T-helper 2 cell treated with Interferon-gamma antibody and Interleukin-4, amounts not matched to agents 100 ng/mL and 5 ng/mL, for 36 hours (primary cell): ENCODE measurements at places on chromosomes 5 and 9. TPM values are rescaled to one million over a fixed set of nuclear protein-coding genes. Genes with fewer than 3 reads are reported as not detected.

PAPPA gene
- total RNA-seq: not detected in 2 replicates

SYNPO gene
- total RNA-seq: 0.02 and 0.05 TPM in 2 replicates

PCBD2 gene
- total RNA-seq: 16.1 and 16.8 TPM in 2 replicates

UNC5A gene
- total RNA-seq: not detected in 2 replicates

DMRTA1 gene
- total RNA-seq: not detected in 2 replicates

IL3 gene
- 0.82 TPM in 2 replicates for total RNA-seq

SPATA31A7 gene
- not detected in 2 replicates for total RNA-seq

MSX2 gene
- total RNA-seq: not detected in 2 replicates

TAF11L10 gene
- not detected in 2 replicates for total RNA-seq

CMYA5 gene
- 0.14 and 0.30 TPM in 2 replicates for total RNA-seq

RFESD gene
- total RNA-seq: 4.7 and 4.9 TPM in 2 replicates

SPOCK1 gene
- 0.16 and 0.91 TPM in 2 replicates for total RNA-seq

EQTN gene
- total RNA-seq: not detected in 2 replicates

PIGO gene
- 26.4 and 33.4 TPM in 2 replicates for total RNA-seq

AFAP1L1 gene
- not detected in 2 replicates for total RNA-seq
